ENCODE measurements at places on chromosomes 1 and 21.
A peak's percentile ranks its signal among the peaks of the same experiment; 100 is the strongest.

GRCh38 chr1:19676438-19676922, 11.8 kb downstream of the HTR6 start:
- DNase-seq, result no peak

- DNase-seq, result no peak
These were observed 134.4 kb downstream of the SDCCAG8 start for GRCh38 chr1:243390162-243390791.

GRCh38 chr1:180380259-180381183, 121.9 kb downstream of the ACBD6 start:
- no peak for DNase-seq

- no peak for DNase-seq
These were observed 45.9 kb downstream of the BARHL2 start for GRCh38 chr1:90671251-90671650.

- DNase-seq, result no peak
These were observed 69.6 kb downstream of the DMAP1 start for GRCh38 chr1:44282704-44283426.

DNA sequence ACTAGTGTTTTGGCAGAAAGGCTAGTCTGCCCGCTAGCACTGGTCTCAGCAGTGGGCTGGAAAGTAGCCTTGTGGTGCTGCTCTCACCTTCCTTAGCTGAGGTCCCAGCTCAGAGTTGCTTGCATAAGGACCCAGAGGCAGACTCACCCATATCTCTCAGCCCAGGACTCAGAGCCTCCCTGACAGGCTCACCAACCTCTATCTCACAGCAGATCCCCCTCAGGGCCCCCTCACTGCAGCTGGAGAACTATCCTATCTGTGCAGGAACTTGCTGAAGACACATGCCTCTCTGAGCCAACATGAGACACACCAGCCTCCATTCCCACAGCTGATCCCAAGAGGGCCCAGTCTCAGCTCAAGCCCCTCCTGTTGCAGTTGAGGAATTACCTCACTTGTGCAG, 82.6 kb downstream of the IARS2 start:
- no peak for DNase-seq

DNA sequence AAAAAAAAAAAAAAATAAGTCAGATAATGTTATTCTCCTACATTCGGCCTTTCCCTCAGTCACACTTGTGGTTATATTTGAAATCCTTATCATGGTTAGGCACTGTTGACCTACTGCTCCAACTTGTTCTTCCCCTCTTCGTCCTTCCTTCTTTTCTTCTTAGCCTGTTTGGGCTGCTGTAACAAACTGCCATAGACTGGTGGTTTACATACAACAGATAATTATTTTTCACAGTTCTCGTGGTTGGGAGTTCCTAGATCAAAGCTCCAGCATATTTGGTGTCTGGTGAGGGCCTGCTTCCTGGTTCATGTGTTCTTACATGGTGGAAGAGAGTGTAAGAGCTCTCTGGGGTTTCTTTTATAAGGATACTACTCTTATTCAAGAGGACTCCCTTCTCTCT, 73.4 kb downstream of the RABGAP1L start:
- no peak for DNase-seq

- DNase-seq, result peak; percentile 61
These were observed 79.0 kb downstream of the RAVER2 start for GRCh38 chr1:64823691-64824476.

GRCh38 chr1:58883037-58883887, 99.4 kb upstream of the JUN start:
- DNase-seq, result peak; percentile 98

DNA sequence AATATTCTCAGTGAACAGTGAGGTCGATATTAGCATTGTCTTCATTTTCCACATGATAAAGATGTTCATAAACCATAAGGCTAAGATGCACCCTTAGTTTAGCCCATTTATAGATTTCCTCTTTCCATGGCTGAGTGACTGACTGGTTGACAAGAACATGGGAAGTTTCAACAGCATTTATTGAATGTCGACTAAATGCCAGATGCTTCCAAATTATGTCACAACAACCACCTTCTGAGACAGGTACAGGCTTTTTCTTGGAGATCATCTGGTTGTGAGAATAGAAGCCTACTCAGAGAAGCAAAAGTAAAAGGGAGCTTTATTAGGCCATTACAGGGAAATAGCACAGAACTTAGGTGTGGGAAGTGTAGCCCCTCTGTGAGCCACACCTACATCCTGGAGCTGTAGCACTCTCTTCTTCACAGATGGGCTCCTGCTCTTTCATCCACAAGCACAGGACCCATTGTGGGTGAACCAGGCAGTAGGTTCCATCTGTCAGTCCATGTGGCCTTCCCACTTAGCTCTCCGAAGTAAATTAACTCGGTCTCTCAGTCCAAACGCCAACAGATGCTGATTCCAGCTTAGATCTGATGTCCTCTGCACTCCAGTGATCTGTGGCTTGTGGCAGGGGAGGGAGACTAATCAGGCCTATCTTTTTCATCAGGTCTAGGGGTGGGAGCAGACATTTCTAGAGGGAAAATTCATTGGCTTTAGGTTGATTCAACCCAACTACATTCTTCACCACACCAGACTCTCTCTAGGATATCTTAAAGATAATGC, 14.3 kb downstream of the ATP2B4 start:
- no peak for DNase-seq

GRCh38 chr1:114490274-114490693, 20.7 kb downstream of the TRIM33 start:
- no peak for DNase-seq

- DNase-seq, result no peak
These were observed 122.2 kb downstream of the POU2F1 start for GRCh38 chr1:167342846-167343245.

DNA sequence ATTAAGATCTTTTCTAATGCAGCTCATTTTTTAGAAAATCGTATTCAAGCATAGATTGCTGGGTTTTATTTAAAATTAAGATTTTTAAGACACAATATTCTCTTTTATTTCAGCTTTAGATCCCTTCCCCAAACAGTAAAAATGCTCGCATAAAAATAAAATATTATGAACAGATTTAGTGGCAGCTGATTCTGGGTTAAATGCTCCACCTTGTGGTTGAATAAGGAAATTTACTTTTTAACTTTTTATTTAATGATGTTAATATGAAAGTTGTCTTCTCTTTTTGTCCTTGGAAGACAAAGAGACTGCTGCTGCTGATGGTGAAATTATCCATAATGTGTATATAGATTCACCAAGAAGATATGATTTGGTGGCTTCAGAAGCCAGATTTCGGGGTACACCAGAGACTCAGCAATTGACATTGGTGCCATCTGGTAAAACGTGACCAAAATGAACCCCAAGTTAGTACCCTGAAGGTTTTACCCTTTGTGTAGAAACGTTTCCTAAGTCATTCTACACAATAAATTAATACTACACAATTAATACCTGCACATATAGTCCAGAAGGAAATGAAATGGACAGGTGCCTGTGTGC, 128.0 kb downstream of the ADAMTS1 start:
- no peak for DNase-seq

DNA sequence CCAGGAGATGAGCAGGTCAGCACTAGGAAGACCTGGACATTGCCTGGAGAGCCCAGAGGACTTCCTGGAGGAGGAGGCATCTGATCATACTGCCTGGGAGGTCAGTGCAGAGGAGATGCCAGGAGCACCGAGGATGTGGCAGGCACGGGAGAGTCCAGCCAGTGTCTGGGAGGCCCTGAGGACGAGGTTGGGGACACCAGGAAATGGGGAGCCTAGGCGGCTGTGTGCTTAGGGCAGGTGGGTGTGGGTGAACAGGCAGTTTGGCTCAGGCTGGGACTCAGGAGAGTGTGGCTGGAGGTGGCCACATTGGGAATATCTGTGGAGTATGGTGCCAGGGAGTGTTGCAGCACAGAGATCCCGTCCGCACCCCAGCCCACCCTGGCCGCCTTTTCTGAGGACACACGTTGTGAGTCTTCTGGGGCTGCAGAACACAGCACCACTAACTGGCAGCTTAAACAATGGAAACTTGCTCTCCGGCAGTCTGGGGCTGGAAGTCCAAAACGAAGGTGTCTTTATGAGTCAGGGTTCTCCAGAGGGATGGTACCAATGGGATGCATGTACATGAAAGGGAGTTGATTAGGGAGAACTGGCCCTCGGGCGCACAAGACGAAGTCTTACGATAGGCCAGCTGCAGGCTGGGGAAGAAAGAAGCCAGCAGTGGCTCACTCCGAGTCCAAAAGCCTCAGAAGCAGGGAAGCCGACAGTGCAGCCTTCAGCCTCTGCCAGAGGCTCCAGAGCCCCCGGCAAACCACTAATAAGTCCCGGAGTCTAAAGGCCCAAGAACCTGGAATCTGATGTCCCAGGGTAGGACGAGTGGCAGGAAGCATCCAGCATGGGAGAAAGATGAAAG, 58.0 kb downstream of the FAAP20 start:
- no peak for DNase-seq
